Psoas muscle (tissue), 8 donors: ENCODE measurements at places on chromosomes 5 and 9.

DNA sequence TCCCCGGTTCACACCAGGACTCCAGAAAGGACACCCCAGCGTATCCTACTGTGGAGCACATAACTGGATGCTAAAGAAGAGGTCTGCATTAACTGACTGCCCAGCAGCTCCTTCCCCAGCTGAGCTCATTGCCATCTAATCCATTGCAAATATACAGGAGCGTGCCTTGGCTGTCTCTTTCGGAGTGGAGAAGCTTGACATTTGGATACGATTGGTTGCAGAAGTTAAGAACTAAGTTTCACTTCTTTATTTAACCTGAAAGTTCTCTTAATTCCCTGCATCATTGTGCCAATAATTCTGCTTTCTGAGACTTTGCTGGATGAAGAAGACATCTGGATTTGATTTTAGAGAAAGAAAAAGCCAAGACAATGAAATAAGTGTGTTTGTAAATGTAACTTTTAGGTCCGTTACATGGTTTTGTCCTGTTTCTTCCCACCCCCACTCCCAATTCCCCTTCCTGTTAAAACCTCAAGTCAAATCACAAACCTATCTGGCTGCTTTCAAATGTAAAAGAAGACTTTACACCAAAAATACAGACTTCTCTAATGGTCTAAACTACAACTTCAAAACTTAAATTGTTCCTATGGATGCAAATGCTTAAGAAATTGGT is 33.9 kb downstream of the TAS2R1 start:
- no peak overlapping the region for H3K27ac ChIP-seq
- H3K36me3 ChIP-seq: no peaks in the 10 kb centered on the region
- H3K4me1 ChIP-seq: no peaks in the 10 kb centered on the region
- no peaks in the 10 kb centered on the region for H3K27me3 ChIP-seq
- DNase-seq: no peak
- no peak overlapping the region for H3K4me3 ChIP-seq

DNA sequence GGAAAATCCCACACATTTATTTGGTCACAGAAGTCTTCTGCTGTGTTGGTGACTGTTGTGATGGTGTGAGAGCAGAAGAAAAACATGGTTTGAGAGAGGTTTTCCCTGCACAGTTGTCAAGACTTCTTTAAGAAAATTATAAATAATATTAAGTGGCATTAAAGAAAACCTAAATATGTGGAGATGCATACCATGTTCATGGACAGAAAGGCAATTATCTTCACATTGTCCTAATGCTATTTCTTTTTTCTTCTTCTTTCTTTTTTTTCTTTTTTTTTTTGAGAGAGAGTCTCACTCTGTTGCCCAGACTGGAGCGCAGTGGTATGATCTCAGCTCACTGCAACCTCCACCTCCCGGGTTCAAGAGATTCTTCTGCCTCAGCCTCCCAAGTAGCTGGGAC is 24.3 kb upstream of the ERGIC1 start:
- H3K27me3 ChIP-seq: no peaks in the 10 kb centered on the region
- H3K4me1 ChIP-seq: no peaks in the 10 kb centered on the region
- H3K27ac ChIP-seq: no peak overlapping the region
- H3K36me3 ChIP-seq: no peaks in the 10 kb centered on the region
- H3K4me3 ChIP-seq: no peak overlapping the region

GRCh38 chr9:7289773-7290172 is 509.8 kb downstream of the DMAC1 start:
- H3K36me3 ChIP-seq: no peaks in the 10 kb centered on the region
- H3K4me1 ChIP-seq: no peaks in the 10 kb centered on the region
- H3K4me3 ChIP-seq: no peak overlapping the region
- H3K27me3 ChIP-seq: no peaks in the 10 kb centered on the region
- no peak overlapping the region for H3K27ac ChIP-seq
- no peak for DNase-seq

GRCh38 chr5:73587923-73588322 is 22.4 kb downstream of the UTP15 start:
- H3K27me3 ChIP-seq: no peaks in the 10 kb centered on the region
- no peaks in the 10 kb centered on the region for H3K4me1 ChIP-seq
- H3K36me3 ChIP-seq: peaks cover 2% of the 10 kb centered on the region
- H3K4me3 ChIP-seq: no peak overlapping the region

- no peaks in the 10 kb centered on the region for H3K27me3 ChIP-seq
- no peaks in the 10 kb centered on the region for H3K36me3 ChIP-seq
- no peak overlapping the region for H3K4me3 ChIP-seq
- H3K4me1 ChIP-seq: no peaks in the 10 kb centered on the region
Measured at GRCh38 chr5:76590027-76590426, 33.2 kb downstream of the F2RL2 start.

DNA sequence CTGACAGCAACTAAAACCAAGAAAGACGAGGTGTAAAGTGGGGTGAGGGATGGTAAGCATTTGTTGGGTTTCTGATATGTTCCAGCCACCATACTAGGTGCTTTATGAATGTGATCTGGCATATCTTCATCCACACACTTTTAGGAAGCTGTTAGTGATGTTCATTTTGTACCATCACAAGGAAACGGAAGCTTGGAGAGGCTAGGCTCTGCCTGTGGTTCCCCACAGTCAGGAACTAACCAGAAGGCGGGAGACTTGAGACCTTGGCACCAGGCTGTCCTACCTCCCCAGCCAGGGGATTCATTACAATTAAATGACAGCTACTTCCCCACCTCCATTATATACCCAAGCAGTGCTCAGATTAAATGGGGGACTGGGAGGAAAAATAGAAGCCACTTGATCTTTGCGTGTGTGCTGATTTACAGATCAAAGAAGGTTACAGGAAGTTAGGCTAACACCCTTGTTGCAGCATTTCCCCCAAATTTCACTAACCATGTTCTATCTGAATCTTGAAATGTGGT is 43.0 kb downstream of the SFXN1 start:
- H3K4me3 ChIP-seq: no peak overlapping the region
- H3K27ac ChIP-seq: no peak overlapping the region
- peaks cover under 1% of the 10 kb centered on the region for H3K36me3 ChIP-seq
- no peaks in the 10 kb centered on the region for H3K4me1 ChIP-seq

GRCh38 chr5:78830528-78831046 is 154.5 kb downstream of the ARSB start:
- H3K27ac ChIP-seq: no peak overlapping the region
- no peaks in the 10 kb centered on the region for H3K27me3 ChIP-seq
- no peak for DNase-seq
- no peaks in the 10 kb centered on the region for H3K36me3 ChIP-seq
- H3K4me3 ChIP-seq: no peak overlapping the region
- no peaks in the 10 kb centered on the region for H3K4me1 ChIP-seq

GRCh38 chr9:131667576-131667975 is 72.3 kb downstream of the RAPGEF1 start:
- DNase-seq: no peak
- peak overlapping the region; percentile 64 for H3K27ac ChIP-seq
- H3K27me3 ChIP-seq: no peaks in the 10 kb centered on the region
- no peak overlapping the region for H3K4me3 ChIP-seq
- H3K4me1 ChIP-seq: peaks cover 61% of the 10 kb centered on the region
- no peaks in the 10 kb centered on the region for H3K36me3 ChIP-seq

GRCh38 chr5:138655530-138656190 is 80.5 kb upstream of the HSPA9 start:
- no peaks in the 10 kb centered on the region for H3K36me3 ChIP-seq
- no peaks in the 10 kb centered on the region for H3K27me3 ChIP-seq
- DNase-seq: no peak
- no peaks in the 10 kb centered on the region for H3K4me1 ChIP-seq

DNA sequence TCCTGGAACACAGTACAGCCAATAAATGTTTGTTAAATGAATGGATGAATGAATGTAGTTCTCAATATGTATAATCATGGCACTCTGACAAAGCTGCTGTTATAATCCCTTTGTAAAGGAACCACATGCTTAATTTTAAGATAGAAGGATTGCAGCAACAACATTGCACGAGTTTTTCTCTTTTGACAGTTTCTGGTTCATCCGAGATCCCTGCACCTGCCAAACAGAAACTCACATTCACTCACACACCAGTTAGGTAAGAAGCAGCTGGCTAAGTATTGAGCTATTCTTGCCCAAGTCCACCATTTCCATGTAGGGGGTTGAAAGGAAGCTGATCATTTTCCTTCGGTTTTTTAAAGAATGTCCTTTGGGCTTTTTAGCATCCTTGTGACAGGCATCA is 133.7 kb upstream of the MAP1B start:
- no peak for DNase-seq
- no peaks in the 10 kb centered on the region for H3K27me3 ChIP-seq
- no peak overlapping the region for H3K27ac ChIP-seq
- H3K36me3 ChIP-seq: no peaks in the 10 kb centered on the region
- H3K4me3 ChIP-seq: no peak overlapping the region

GRCh38 chr9:129150122-129150521 is 27.9 kb downstream of the IER5L start:
- H3K27ac ChIP-seq: no peak overlapping the region
- peaks cover 23% of the 10 kb centered on the region for H3K4me1 ChIP-seq
- no peak for DNase-seq
- H3K36me3 ChIP-seq: no peaks in the 10 kb centered on the region
- no peaks in the 10 kb centered on the region for H3K27me3 ChIP-seq

DNA sequence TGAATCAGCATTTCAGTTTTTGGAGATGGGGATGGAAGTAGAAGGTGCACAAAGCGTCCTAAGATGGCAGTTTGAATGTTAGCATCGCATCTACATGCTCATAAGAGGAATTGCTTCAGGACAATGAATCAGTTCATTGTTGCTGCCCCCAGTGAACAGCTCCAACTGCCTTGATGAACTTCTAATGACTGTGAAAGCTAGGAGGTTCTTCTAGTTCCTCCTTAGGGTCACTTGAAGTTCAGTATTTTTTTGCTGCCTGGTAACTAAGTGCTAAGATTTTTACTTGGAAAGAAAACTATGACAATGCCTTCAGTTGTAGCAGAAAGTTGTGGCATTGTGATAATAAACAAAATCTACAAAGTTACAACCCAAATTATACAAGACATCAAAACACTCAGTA is 271.6 kb downstream of the RAB3C start:
- no peak for DNase-seq
- H3K36me3 ChIP-seq: no peaks in the 10 kb centered on the region
- H3K4me1 ChIP-seq: no peaks in the 10 kb centered on the region
- no peak overlapping the region for H3K4me3 ChIP-seq
- no peaks in the 10 kb centered on the region for H3K27me3 ChIP-seq

GRCh38 chr5:68543212-68543611 is 327.7 kb downstream of the PIK3R1 start:
- no peaks in the 10 kb centered on the region for H3K27me3 ChIP-seq
- no peaks in the 10 kb centered on the region for H3K4me1 ChIP-seq
- no peak overlapping the region for H3K27ac ChIP-seq
- no peak overlapping the region for H3K4me3 ChIP-seq
- no peaks in the 10 kb centered on the region for H3K36me3 ChIP-seq

DNA sequence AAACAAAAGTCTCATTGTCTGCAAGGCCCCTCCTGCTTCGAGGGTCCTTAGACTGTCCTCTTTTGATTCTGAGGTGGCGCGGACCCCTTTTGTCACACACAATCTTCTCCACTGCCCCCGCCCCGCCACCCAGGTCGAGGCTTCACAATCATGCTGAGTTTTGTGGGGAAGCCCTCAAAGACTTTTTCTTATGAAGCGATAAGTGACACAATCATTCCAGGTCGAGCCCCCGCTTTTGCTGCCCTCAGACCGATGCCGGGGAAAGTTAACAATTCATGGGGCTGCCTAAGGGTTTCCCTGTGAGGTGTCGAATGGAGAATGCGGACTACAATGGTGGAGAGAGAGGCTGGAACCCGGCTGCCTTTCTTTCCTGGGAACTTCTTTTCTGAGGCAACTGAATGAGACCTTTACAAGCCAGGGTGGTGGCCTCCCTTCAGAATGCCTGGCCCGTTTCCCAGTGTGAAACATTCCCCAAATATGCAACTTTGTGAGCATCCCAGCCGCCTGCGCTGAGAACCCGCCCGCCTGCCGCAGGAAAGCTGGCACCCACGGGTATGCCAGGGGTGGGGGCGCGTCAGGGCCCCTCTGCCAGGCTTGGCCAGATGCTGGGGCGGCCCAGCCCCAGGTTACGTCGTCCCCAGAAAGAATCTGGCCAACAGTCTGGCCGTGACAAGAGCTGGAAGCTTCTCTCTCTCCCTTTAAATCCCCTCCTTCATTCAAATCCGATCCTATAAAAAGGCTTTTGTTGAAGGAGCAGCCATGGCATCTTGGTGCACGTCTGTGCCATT is 71.9 kb downstream of the MAP1B start:
- no peak overlapping the region for H3K27ac ChIP-seq
- peak overlapping the region; percentile 28 for H3K4me3 ChIP-seq
- H3K27me3 ChIP-seq: peaks cover 31% of the 10 kb centered on the region
- H3K4me1 ChIP-seq: peaks cover 3% of the 10 kb centered on the region

DNA sequence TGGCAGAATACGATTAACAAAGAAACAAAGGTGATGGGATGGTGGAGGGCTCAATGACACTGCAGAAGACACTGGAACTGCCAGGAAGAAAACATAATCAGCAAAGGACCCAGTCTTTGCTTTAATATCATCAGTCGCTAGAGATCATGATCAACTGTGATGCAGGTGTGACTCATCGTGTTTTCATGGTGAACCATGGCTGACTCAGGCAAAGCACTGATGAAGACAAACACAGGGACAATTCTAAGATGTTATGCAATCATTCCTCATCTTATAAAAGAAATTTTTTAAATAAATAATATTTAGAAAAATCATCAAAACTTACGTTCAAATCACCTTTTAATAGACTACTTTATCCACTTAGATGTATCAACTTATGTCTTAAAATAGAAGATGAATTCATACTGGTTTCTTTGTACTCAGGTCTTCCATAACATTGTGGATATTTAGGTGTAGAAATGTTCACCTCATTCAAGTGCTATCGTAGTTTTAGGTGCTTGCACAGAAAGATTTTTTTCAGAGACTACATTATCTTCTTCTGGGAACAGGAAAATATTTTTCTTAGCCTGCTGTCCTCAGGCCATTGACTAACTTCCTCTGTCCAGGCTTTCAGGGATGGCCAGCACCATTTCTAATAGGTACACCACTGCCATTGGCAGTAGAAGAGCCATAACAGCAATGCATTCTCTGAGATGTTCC is 673.4 kb upstream of the MEF2C start:
- DNase-seq: no peak
- H3K4me3 ChIP-seq: no peak overlapping the region
- H3K4me1 ChIP-seq: no peaks in the 10 kb centered on the region

- no peak overlapping the region for H3K4me3 ChIP-seq
- no peaks in the 10 kb centered on the region for H3K4me1 ChIP-seq
- DNase-seq: no peak
- no peaks in the 10 kb centered on the region for H3K36me3 ChIP-seq
- H3K27ac ChIP-seq: no peak overlapping the region
Measured at GRCh38 chr5:170655476-170655875, 128.0 kb upstream of the GABRP start.

GRCh38 chr5:39780347-39780746 is 355.6 kb upstream of the DAB2 start:
- H3K27ac ChIP-seq: no peak overlapping the region
- no peaks in the 10 kb centered on the region for H3K4me1 ChIP-seq
- no peak for DNase-seq
- H3K36me3 ChIP-seq: no peaks in the 10 kb centered on the region
- no peaks in the 10 kb centered on the region for H3K27me3 ChIP-seq

DNA sequence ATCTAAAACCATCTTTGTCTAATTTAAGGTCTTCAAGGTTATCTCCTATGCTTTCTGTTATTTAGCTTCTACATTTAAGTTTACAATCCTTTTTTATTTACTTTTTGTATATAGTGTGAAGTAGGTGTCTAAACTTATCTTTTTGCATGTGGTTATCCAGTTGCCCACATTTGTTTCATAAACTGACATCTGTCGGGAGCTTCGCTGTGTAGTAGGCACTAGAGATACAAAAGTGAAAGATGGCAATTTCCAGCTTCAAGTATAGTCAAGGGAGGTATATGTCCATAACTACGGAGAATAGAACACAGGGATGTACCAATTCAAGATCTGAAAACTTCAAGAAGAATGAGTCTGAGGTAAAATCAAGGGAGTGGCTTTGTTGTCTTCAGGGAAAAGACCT is 38.7 kb upstream of the ELL2 start:
- H3K36me3 ChIP-seq: no peaks in the 10 kb centered on the region
- DNase-seq: no peak
- no peak overlapping the region for H3K27ac ChIP-seq
- no peaks in the 10 kb centered on the region for H3K27me3 ChIP-seq
- no peaks in the 10 kb centered on the region for H3K4me1 ChIP-seq
